ENCODE measurements at places on chromosomes 12 and 14. TPM values are rescaled to one million over a fixed set of nuclear protein-coding genes. Genes with fewer than 3 reads are reported as not detected.

GRCh38 chr14:42929806-42930480, 1323.3 kb downstream of the LRFN5 start:
- H3K27ac ChIP-seq, result no peak overlapping the region
- no peaks in the 10 kb centered on the region for H3K4me1 ChIP-seq
- H3K36me3 ChIP-seq, result no peaks in the 10 kb centered on the region
- DNase-seq, result no peak
- no peak overlapping the region for H3K4me3 ChIP-seq
- no peaks in the 10 kb centered on the region for H3K27me3 ChIP-seq

DNA sequence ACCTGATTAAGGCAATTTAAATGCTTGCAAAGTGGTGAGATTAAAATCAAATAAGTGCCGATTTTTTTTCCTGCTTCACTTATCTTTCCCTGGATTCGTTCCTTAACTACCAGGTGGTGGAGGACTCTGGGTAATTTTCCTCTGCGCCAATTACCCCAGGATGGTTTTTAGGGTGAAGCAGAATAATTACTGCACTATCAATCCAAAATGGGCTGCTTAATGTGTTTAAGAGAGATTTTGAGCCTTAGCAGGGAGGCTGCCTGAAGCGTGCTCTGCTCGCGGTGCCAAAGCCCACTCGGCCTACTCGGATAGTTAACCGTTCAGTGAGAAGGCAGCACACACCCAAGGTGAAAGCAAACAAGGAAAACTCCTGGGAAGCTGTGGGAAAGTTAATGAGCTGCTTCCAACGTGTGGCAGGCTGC, 274.9 kb upstream of the LMO3 start:
- H3K36me3 ChIP-seq, result no peaks in the 10 kb centered on the region
- no peaks in the 10 kb centered on the region for H3K27me3 ChIP-seq
- H3K4me1 ChIP-seq, result no peaks in the 10 kb centered on the region
- no peak overlapping the region for H3K27ac ChIP-seq
- DNase-seq, result no peak
- H3K4me3 ChIP-seq, result no peak overlapping the region

DNA sequence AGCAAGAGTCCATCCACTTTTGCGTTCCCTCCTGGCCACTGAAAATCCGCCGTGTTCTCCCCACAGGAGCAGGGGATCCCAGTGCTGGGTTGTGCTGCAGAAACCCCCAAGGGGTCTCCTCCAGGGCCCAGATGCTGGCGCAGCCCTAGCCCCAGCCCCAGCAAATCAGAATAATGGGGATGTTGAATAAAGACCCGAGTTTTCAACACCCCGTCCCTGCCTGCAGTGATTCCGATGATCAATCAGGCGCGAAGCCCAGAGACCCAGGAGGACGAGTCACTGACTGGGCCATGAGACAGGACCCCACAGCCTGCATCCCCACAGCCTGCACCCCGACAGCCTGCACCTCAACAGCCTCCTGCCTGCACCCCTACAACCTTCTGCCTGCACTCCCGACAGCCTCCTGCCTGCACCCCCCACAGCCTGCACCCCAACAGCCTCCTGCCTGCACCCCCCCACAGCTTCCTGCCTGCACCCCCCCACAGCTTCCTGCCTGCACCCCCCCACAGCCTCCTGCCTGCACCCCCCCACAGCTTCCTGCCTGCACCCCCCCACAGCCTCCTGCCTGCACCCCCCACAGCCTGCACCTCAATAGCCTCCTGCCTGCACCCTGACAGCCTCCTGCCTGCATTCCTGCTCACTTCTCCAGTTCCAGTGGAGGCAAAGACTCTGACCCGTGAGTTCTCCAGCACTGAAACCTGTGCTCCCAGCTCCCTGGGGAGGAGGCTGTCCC, 37.2 kb downstream of the TNFAIP2 start:
- no peak overlapping the region for H3K4me3 ChIP-seq
- no peaks in the 10 kb centered on the region for H3K36me3 ChIP-seq
- no peaks in the 10 kb centered on the region for H3K4me1 ChIP-seq
- no peak for DNase-seq

DNA sequence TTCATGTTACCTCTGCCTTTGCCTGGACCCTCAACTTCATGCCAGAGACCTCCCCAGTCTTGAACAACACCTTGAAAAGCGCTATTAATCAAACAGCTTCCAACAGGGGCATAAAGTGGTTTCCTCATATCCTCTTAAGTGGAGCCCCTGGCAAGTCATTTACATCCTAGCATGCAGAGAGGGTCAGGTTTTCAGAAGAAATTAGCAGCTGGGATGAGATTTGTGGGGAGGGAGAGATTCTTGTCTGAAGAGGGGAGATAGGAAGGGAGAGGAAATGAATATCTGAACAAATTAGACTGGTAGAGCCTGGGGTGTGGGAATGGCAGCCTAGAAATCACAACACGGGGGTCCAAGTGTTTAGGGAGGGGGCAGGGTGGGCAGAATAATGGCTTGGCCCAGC, 45.6 kb downstream of the CALM1 start:
- no peaks in the 10 kb centered on the region for H3K36me3 ChIP-seq
- no peaks in the 10 kb centered on the region for H3K27me3 ChIP-seq
- no peaks in the 10 kb centered on the region for H3K4me1 ChIP-seq
- H3K27ac ChIP-seq, result no peak overlapping the region
- no peak overlapping the region for H3K4me3 ChIP-seq

- no peak overlapping the region for H3K4me3 ChIP-seq
- peaks cover 11% of the 10 kb centered on the region for H3K27me3 ChIP-seq
- no peak overlapping the region for H3K27ac ChIP-seq
- no peaks in the 10 kb centered on the region for H3K36me3 ChIP-seq
These were observed 4.4 kb downstream of the SPTB start for GRCh38 chr14:64875350-64875749.

DNA sequence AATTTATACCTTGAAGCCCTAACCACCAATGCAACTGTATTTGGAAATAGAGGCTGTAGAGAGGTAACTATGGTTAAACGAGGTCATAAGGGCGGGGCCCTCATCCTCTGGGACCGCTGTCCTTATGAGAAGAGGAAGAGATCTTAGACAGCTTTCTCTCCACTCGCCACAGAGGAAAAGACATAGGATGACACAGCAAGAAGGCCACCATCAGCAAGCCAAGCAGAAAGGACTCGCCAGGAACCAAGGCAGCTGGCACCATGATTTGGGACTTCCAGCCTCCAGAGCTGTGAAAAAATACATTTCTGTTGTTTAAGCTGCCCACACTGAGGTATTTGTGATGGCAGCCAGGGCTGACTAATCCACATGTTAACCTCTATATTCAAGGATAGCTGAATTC, 30.4 kb upstream of the BCAT1 start:
- H3K4me1 ChIP-seq, result no peaks in the 10 kb centered on the region
- H3K27me3 ChIP-seq, result no peaks in the 10 kb centered on the region
- H3K27ac ChIP-seq, result no peak overlapping the region
- DNase-seq, result no peak

DNA sequence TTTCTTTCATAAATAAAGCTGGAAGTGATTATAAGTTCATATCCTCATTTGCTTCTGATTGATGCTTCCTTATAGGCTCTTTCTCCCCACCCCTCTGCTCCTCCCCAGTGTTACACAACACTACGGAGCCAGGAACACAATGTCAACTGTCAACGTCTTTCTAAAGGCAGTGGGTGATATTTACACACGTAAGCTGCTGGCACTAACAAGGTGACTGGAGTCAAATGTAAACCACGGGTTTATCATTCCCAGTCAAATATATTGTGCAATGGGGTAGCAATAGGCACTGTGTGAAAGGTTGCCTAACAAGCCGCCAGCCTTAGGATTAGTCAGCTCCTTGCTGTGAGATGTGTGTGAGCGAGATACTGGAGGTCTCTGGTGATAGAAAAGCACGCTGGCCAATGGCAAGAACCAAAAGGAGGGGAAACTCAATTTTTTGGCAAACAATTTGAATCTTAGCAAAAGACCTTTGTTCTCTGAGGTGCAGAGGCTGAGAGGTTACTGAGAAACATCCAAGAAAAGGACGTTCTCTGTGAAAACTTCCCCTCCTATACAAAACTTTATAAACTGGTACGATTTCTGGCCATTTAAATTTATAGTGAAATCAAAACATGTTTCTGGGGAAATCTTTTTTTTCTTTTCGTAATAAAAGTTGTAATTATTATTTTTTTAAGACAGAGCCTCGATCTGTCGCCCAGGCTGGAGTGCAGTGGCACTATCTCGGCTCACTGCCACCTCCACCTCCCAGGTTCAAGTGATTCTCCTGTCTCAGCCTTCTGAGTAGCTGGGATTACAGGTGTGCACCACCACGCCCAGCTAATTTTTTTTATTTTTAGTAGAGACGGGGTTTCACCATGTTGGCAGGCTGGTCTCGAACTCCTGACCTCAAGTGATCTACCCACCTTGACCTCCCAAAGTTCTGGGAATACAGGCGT, 22.3 kb upstream of the HECTD1 start:
- H3K27ac ChIP-seq, result peak overlapping the region; percentile 51
- H3K4me3 ChIP-seq, result no peak overlapping the region
- H3K4me1 ChIP-seq, result no peaks in the 10 kb centered on the region

- no peaks in the 10 kb centered on the region for H3K4me1 ChIP-seq
- no peaks in the 10 kb centered on the region for H3K27me3 ChIP-seq
- peak overlapping the region; percentile 59 for H3K27ac ChIP-seq
- peaks cover 41% of the 10 kb centered on the region for H3K36me3 ChIP-seq
These were observed 25.1 kb upstream of the RPLP0 start for GRCh38 chr12:120225852-120226640.

GRCh38 chr12:81212996-81213696, 135.3 kb downstream of the ACSS3 start:
- no peak overlapping the region for H3K27ac ChIP-seq
- no peak for DNase-seq
- no peaks in the 10 kb centered on the region for H3K36me3 ChIP-seq
- H3K27me3 ChIP-seq, result no peaks in the 10 kb centered on the region
- H3K4me1 ChIP-seq, result peaks cover 18% of the 10 kb centered on the region

- H3K27me3 ChIP-seq, result peaks cover 100% of the 10 kb centered on the region
- H3K4me1 ChIP-seq, result peaks cover 44% of the 10 kb centered on the region
- no peak for DNase-seq
- no peak overlapping the region for H3K4me3 ChIP-seq
These were observed 2.4 kb upstream of the NKX2-1 start for GRCh38 chr14:36522347-36522971.

DNA sequence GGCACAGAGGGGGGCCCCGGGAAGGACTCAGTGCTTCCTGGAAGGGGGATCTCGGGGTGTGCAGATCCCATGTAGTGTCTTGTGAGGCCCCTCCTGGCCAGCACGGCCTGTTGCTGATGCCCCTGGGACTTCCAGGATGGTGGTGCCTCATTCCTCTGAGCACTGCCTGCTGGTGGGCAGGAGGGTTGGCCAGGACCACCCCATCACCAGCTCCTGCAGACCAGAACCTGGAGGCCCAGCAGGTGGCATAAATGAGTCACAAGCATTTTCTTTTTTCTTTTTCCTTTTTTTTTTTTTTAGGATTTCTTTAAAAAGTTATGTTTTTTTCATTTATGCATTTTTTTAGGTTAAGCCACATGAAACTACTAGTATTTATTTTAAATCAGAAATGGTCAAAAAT, 8.0 kb downstream of the MMP17 start:
- H3K4me3 ChIP-seq, result no peak overlapping the region
- DNase-seq, result no peak
- peaks cover 11% of the 10 kb centered on the region for H3K4me1 ChIP-seq
- H3K27me3 ChIP-seq, result peaks cover 12% of the 10 kb centered on the region
- no peaks in the 10 kb centered on the region for H3K36me3 ChIP-seq

DNA sequence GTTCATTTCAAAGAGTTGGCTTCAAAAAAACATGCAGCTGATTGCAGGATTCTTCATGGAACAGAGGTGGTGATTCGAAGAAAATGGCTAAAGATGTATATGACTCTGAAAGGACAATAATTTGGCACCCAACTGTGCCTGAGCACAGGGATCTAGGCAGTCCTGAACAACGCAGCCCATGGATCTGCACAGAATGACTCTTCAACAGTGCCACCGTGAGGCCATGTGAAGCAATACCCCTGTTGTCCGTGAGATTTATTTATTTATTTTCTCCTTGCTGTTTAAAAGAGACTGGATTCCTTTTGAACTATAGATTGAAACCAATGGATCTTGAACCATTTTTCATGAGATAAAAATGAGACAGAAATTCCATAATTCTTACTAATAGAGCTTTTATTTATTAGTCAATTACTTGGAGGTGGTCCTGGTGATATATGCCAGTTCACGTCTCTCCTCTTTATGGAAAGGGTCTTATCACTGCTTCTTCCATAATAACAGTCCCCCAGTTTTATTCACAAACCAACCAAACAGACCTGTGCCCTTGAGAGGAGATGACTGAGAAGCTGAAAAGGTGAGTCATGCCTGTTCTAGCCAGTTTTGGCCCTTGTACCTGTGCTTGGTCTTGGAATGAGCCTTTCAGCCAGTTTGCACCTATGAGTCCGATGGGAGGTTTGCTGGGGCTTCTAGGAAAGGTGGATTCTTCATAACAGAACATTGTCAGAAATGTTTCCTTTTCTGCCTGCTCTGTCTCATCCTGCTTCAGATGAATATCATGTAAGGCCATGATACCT, 1598.3 kb downstream of the AACS start:
- no peaks in the 10 kb centered on the region for H3K36me3 ChIP-seq
- no peak overlapping the region for H3K4me3 ChIP-seq
- no peaks in the 10 kb centered on the region for H3K27me3 ChIP-seq
- no peaks in the 10 kb centered on the region for H3K4me1 ChIP-seq
- DNase-seq, result no peak

- peak overlapping the region; percentile 50 for H3K27ac ChIP-seq
- no peak for DNase-seq
- H3K27me3 ChIP-seq, result no peaks in the 10 kb centered on the region
- no peak overlapping the region for H3K4me3 ChIP-seq
- H3K36me3 ChIP-seq, result no peaks in the 10 kb centered on the region
- peaks cover 72% of the 10 kb centered on the region for H3K4me1 ChIP-seq
These were observed 20.0 kb downstream of the DICER1 start for GRCh38 chr14:95137164-95137803.

DNA sequence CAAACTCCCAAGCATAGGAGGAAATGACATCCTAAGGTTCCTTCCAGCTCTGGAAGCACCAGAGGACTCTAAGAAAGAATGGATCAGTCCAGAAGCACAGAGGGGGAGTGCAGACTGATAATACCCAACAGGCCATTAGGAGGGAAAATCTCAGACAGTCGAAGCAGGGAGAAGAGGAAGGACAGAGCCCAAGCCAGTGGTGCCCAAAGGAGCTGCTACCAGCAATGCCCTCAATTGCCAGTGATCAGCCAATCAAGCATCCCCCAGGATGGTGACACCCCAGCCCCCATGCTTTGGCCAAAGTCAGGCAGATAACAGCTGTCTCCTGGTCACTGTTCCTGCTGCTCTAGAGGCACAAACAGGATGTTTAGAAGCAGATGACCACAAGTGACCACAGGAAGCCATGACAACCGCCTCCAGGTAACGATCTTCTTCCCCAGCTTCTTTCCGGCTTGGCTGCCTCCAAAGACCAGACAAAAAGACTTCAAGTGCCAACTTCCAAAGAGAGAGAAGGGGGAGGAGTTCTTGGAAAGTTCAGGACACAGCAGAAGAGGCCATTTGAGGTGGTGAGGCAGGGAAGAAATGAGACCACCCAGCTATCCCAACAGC, 16.2 kb downstream of the PXN start:
- no peaks in the 10 kb centered on the region for H3K27me3 ChIP-seq
- no peaks in the 10 kb centered on the region for H3K4me1 ChIP-seq
- H3K4me3 ChIP-seq, result no peak overlapping the region
- DNase-seq, result no peak
- H3K27ac ChIP-seq, result peak overlapping the region; percentile 92

Gene TAS2R20
- total RNA-seq, result 3.5 TPM

Gene TPH2
- 0.55 TPM for total RNA-seq

Gene IGF1
- 15.6 TPM for total RNA-seq

Gene PA2G4
- total RNA-seq, result 157 TPM

Gene KRT75
- not detected for total RNA-seq

Gene HIP1R
- total RNA-seq, result 6.4 TPM

Gene SFSWAP
- 42.9 TPM for total RNA-seq

Gene CABP1
- total RNA-seq, result 1.8 TPM

Gene CCDC197
- not detected for total RNA-seq

Data from sigmoid colon (tissue), 7 donors.